ENCODE measurements at places on chromosomes 6 and 20.

GRCh38 chr6:164563924-164564323 is 745.5 kb downstream of the C6orf118 start:
- DNase-seq, result no peak

- DNase-seq, result no peak
Measured at GRCh38 chr6:128363020-128363813, 157.2 kb downstream of the PTPRK start.

GRCh38 chr20:57627339-57627738 is 7.1 kb upstream of the ZBP1 start:
- no peak for DNase-seq

- DNase-seq, result peak; percentile 47
Measured at GRCh38 chr6:17042422-17043147, 59.3 kb upstream of the STMND1 start.

DNA sequence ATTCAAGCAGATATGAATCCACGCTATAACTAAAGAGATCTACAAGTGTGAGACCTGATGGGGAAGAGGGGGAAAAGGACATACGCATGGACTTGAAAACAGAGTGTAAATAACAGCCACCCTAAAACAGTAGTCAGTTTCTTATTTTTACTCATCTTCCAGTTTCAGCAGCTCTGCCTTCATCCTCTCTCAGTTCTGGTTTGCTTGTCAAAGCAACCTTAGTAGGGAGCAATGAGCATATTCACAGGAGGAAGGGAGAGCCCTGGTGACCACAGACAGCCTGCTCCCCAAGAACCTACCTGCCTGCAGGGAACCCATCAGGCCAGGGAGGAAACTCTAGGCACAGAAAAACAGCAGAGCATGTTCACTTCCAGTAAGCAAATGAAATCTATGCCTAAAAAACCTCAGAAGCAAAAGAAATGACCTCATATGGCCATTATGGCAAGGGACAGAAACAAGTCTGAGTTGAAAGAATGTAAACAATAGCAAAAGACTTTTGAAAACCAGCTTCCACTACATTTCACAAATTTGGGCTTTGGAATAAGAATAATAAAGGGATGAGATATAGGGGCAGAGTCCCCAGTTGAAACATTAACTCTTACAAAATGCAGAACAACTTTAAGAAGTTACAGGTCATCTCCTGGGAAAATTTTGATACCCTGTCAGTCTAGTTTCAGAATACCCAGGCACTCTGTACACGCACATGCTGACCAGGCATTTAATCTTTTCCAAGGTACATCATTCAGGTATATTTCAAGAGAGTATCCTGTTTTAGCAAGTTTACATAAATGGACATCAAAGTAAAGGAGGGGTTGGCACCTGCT is 120.8 kb upstream of the BCLAF1 start:
- DNase-seq, result no peak

DNA sequence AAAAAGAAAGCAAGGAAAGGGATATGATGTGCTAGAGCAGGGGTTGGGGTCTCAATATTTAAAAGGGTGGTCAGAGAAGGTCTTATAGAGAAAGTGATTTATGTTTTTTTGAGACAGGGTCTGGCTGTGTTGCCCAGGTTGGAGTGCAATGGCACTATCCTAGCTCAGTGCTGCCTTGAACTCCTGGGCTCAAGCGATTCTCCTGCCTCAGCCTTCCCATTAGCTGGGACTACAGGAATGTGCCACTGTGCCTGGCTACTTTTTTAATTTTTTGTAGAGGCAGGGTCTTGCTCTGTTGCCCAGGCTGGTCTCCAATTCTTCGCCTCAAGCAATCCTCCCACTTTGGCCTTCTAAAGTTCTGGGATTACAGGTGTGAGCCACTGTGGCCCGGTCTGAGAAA is 433.3 kb downstream of the CDC5L start:
- no peak for DNase-seq

Measured in D341Med (cell line).